ENCODE measurements at places on chromosomes 7 and 10.

- DNase-seq = no peak
Measured at GRCh38 chr7:8014399-8014798, 45.8 kb downstream of the GLCCI1 start.

- DNase-seq = no peak
Measured at GRCh38 chr7:142100634-142101033, 10.9 kb upstream of the MGAM2 start.

DNA sequence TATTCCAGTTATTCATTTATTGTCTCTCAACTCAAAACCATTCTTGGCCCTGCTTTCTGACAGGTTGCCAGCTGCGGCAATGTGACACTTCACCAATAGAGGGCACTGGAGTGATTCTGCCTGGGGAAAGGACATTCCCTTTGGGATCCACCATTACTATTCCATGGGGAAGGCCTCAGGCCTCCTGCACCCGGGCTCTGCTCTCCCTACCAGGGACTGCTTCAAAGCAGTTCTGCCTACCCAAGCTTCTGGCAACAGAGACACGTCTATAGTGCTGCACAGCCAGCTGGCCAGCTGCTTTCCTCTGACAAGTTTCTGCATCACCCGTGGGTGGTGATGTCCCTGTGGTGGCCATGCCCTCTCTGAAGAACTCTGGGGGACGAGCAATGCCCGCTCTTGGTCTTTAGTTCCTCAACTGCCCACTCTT, 163.8 kb downstream of the ELMO1 start:
- peak; percentile 9 for DNase-seq

DNA sequence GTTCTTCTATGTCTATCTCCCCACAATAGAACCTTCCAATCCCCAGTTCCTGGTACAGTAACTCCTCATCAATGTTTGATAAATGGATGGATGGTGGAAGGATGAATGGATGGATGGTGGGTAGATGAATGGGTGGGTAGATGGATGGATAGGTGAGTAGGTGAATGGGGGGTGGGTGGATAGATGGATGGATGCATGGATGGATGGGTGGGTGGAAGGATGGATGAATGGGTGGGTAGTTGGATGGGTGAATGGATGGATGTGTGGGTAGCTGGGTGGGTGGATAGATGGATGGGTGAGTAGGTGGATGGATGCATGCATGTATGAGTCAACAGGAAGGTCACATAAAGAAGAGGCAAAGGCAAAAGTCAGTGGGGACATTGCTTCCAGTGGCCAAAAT, 116.8 kb downstream of the GRID1 start:
- no peak for DNase-seq

GRCh38 chr10:78255796-78256638, 222.4 kb downstream of the RPS24 start:
- DNase-seq = no peak
